Activated CD4-positive, alpha-beta T cell treated with anti-CD3 and anti-CD28 coated beads for 48 hours (primary cell): ENCODE measurements at places on chromosomes 7 and 10.

DNA sequence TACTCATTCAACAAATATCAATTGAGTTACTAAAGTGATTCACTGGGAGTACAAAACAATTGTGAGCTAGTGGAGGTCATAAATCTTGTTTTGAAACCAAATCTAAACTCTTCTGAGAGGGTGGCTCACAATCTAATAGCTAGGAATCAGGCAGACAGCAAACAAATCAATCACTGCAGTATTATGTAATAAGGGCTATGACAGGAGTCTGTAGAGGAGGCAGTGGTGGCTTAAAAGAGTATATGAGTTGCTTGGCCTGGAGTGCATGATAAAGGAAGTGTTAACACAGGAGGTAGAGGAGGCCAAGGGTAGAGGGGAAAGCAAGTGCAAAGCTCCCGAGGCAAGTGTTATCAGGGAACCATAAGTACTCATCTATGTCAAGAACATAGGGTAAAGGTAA, 16.5 kb downstream of the MYPN start:
- no peak for DNase-seq

DNA sequence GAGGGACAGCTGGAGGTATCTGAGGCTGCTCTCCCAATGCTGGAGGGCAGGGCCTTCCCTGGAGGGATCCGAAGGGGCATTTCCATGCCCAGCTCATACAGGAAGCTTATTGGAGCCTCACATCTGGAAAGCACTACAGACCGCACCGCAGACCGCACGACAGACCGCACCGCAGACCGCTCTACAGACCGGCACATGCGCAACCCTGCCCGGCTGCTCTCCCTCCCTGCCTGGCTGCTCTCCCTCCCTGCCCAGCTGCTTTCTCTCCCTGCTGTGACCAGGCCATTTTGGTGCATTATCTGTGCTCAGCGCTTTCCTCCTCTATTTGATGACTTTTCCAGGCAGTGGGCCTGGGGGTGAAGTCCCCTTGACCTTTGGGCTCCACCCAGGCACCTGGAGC, 39.6 kb upstream of the EN2 start:
- no peak for DNase-seq

DNA sequence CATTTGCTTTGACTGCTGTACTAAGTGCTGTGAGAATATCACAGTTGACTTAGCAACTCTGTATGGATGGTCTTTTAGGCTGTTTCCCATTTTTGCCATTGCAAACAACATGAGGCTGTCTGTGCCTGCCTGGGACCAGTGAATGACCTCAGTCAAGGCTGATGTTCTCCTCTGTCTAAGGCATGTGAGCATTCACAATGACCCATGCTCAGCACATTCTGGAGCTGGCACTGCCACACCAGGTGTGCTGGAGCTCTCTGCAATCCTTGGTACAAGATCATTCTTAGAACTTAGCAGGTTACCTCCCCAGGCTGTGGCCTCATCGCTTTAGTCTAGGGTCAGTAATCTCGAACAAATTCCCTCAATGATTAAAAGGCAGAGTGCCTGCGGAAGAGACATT, 61.9 kb downstream of the SH3PXD2A start:
- DNase-seq = no peak

- DNase-seq = no peak
Measured at GRCh38 chr10:121708728-121709674, 110.8 kb upstream of the FGFR2 start.

DNA sequence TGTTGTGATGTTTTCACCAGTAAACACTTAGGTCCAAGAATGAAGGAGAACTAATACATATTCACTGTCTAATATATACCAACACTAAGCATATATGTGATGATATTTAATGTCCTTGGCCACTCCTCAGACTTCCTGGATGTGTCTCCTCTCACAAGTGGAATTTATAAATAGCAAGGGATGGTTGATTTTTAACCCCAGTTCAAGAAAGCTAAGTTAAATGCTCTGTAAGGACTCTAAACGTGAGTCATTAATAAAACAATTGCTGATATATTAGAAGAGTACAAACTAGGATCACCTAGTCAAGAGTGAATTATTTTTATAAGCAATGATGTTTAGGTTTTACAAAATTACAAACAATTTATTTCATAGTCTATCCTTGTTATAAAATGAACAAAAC, 355.9 kb upstream of the TMEM229A start:
- no peak for DNase-seq

DNA sequence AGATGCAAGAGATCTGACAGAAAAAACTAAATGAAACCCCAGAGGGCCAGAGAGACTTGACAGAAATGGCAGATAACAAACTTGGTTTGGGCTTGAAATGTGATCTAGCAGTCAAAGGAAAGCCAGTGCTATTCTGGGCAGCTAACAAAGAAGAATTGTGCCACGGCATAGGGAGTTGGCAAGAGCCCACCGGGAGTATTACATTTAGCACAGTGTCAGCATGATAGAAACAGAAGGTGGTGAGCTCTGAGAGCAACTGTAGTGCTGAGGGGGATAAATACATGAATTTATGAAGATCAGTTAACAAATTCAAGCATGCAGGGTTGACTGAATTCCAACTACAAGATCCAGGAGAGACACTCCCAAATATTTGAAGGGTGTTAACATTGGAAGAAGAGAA, 91.1 kb downstream of the AHCYL2 start:
- no peak for DNase-seq
